Right forelimb (tissue), 1 donor: ENCODE measurements at places on chromosomes 11 and 22.

- DNase-seq: peak; percentile 90
These were observed 50.5 kb upstream of the SHISAL1 start for GRCh38 chr22:44363013-44363979.

DNA sequence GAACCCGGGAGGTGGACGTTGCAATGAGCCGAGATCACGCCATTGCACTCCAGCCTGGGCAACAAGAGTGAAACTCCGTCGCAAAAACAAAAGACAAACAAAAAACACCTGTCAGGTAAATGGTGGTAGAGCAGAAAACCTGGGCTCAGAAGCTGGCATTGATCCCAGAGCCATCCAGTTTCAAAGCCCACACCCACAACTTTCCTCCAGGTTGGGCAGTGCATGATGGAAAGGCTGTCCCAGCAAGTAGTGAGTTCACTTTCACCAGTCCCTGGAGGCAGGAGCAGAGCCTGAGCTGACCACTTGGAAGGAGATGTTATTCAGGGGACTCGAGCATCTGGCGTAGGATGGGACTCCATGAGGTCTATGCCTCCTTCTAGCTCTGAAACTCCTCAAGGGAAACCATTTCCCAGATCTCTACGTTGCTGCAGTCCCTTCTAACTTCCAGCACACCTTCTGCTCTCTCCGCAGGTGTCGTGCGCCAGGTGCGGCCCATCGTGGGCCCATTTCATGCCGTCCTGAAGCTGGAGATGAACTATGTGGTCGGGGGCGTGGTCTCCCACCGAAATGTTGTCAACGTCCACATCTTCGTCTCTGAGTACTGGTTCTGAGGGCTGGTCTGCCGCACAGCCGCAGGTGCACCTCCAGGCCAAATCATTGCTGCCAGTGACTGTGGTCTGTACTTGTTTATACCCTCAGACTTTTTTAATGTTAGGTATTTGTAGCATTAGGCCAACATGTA lies 71.6 kb upstream of the ATXN10 start:
- peak; percentile 30 for DNase-seq

GRCh38 chr11:111513240-111513605 lies 1.0 kb upstream of the BTG4 start:
- DNase-seq: no peak

GRCh38 chr11:90468923-90469322 lies 246.1 kb upstream of the CHORDC1 start:
- no peak for DNase-seq

DNA sequence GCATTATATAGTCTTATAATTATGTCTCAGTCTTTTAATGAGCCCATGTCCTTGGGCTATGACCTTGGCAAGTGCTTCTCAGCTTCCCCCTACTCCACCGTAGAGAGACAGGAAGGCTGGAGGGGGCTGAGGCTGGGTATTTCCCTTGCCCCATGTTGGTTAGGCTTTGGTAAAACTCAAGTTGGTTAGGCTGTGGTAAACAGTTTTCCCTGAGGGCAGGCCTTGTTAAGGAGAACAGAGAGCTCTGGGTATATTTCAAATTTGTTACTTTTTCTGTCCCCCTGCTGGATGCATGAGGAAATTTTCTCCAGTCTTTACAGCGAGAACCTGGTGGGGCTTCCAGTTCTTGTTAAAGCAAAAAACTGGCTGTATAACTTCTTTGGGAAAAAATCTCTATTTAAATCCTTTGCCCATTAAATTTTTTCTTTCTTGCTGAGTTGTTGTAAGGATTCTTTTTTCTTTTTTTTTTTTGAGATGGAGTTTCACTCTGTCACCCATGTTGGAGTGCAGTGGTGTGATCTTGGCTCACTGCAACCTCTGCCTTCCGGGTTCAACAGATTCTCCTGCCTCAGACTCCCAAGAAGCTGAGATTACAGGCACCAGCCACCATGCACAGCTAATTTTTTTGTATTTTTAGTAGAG lies 12.2 kb upstream of the DCHS1 start:
- no peak for DNase-seq

GRCh38 chr11:26086028-26086427 lies 245.9 kb upstream of the ANO3 start:
- DNase-seq: no peak

DNA sequence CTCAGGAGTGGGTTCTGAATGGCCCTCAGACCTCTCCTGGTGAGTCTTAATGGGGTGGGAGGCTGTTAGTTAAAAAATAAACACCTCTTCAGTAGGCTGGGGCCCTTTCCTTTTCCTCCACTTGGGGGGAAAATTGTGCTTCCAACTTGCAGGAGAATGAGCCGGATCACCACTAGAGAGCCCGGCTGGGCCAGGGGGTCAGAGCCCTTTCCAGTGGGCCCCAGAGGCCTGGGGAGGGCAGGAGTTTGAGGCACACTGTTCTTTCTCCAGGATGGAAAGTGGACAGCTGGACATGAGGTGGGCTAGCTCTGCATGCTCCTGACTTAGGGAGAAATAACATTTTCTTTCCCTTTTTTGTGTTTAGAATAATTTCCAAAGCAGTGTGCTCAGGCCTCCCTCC lies 32.8 kb downstream of the B3GAT1 start:
- no peak for DNase-seq

DNA sequence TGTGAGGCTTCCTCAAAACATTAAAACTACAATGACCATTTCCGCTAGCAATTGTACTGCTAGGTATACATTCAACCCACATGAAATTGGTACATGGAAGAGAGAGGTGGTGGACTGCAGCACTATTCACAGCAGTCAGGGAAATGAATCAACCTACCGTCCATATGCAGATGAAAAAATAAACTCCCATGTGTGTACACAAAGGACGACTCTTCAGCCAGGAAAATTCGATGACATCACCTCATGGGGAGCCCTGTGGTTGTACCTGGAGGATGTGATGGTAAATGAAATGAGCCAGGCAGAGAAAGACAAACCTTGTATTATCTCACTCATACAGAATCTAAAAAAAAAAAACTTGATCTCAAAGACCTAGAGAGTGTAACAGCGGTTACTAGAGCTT lies 23.3 kb downstream of the RFPL3 start:
- DNase-seq: no peak

DNA sequence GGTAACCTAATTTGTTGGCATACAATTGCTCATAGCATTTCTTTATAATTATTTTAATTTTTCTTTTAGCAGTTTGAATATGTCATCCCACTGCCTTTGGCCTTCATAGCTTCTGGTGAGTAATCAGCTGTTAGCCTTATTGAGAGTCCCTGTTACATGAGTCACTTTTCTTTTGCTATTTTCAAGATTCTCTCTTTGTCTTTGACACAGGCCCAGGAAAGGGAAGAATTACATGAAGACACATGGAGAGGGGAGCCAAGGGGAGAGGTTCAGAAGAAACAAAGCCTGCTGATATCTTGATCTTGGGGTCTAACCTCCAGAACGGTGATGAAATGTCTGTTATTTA lies 418.2 kb downstream of the METTL15 start:
- DNase-seq: no peak

- no peak for DNase-seq
These were observed 187.7 kb downstream of the BRD1 start for GRCh38 chr22:49639956-49640355.

- DNase-seq: no peak
These were observed 119.8 kb upstream of the SORL1-AS1 start for GRCh38 chr11:121572571-121573059.

DNA sequence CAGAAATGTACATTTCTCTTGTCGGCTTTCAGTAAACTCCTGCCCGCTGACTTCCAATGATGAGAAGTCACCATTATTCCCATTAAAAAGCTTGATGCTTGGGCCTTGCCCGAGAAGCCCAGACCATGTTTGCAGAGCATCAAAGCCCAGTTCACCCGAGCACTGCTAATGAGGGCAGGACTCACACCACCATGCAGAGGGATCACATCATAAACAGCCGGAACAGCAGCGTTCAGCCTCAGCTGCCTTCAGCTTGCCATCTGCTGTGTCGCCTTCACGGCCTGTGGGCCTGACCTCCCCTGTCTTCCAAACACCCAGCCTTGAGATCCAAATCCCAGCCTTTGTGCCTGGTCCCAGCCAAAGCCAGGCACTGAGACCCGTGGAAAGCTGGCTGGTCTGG lies 105.4 kb upstream of the CSNK2A3 start:
- DNase-seq: no peak

DNA sequence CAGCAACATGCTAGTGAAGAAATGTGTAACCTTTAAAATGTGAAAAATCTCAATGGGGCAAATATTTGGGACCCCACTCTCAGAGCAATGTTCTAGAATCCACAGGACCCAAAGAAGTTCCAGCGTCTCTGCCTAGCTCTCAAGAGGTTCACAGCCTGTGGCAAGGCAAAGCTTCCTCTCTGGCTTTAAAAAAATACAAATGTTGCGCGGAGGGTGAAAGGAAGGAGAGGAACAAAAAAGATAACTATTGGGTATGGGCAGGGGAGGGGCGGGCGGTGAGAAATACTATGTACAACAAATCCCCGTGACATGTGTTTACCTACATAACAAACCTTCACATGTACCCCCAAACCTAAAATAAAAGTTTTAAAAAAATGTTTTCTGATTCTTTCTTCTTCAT lies 53.6 kb downstream of the PITPNB start:
- no peak for DNase-seq

DNA sequence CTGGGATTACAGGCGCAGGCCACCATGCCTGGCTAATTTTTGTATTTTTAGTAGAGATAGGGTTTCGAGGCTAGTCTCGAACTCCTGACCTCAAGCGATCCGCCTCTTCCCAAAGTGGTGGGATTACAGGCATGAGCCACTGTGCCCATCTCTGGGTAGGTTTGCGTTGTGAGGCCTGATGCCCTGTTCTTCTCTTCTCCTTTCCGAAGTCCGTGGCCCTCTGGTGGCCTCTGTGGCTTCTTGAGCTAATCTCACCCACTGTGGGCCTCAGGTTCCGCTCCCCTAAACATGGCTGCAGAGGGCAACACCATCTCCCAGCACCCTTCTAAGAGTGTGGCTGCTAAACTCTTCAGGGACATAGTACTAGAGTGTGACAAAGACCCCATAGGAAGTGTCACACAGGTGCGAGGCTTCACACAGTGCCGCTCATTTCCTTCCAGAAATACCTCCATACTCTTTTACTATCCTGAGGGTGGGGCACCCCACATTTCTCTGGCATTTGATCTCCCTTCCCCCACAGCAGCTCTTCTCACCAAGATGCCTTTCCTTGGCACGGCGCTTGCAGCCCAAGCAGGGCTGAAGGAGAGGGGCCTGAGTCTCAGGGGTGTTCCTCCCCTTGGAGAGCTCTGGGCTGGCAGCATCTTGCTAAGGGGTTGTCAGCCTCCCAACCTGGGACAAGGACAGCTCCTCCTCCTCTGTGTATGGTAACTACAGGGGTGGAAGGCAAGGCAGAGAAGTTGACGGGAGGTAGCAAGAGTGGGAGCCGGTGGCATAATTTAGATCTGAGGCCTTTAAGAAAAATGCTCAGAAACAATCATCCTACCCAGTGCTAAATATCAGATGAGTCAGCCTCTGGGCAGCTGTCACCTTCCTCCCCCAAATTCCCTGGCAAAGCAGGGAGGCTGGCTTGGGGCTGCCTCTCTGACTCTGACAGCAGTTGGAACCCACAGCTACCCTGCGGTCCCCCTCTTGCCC lies 6.1 kb downstream of the THY1 start:
- no peak for DNase-seq

DNA sequence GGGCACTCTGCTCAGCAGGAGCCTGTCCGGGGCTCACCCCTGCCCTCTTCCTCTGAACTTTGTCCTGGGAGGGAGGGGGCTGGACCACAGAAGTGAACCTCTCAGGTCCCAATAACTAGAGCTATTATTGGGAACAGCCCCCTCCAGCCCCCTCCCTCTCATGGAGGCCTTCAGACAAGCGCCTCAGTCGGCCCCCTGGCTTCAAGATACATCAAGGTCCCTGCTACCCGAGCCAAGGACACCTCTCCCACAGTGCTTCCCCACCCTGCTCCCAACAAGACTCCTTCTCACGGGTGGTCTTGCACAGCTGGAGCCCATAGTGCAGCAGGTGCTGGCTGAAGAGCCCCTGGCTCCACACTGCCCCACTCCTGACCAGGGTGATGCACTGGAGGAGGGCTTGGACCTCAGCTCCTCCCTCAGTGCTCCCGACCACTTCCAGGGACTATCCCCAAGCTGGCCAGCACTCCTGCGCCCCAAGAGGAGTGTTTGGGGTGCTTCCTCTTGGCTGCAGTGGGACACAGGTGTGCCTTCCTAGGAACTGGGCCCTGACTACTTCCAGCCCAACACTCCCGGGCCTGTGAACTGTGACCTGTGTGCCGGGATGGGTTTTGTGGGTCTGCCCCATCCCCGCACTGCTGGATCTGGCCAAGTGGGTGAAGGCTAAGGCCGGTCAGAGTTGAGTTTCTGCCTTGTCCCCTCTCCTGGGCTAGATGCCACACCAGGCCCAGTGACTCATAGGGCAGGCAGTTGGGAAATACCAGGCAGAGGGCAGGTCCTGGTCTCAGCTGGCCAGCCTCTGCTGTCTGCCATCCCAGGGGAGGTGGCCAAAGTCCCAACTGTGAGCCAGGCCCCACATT lies 2.2 kb downstream of the PNPLA2 start:
- no peak for DNase-seq

DNA sequence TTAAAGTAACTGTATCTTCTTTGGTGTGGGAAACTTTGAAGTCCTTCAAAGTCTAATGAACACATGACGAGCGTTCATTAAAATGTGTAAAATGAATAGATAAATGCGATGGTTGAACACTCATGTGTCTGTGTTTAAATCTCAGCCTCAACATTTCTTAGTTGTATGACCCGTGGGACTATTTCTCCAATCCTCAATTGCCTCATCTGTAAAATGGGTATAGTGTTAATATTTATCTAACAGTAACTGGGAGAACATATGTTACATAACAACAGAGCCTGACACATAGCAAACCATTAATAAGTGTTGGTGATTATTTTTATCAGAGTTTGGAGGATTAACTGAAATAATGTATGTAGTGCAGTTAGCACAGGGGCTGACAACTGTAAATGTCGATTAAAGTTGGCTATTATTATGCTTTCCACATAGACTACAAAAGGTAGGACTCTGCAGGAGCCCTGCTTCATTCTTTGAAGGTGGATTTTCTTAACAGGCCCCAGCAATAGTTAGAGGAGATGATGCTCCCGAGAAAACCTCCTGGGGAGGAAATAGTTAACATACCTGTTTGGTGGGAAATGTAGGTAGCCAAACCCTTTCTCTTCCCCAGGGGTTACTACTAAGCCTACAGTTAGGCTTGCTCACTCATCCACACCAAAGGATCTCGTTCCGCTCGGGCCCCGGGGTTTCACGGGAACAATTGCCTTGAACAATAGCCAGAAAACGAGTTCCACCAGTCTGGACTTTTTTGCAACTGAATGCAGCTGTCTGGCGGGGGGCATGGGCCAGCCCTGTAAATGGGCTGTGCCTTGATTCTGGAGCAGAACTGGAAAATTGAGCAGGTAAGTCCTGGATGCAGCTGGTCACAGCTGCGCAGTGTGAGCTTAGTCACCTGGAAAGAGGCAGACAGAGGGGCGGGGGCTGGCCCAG lies 133.4 kb downstream of the DBX1 start:
- no peak for DNase-seq

- no peak for DNase-seq
These were observed 277.6 kb upstream of the SYN3 start for GRCh38 chr22:33335611-33336279.

- DNase-seq: no peak
These were observed 322.1 kb downstream of the BLID start for GRCh38 chr11:121793916-121794315.

- no peak for DNase-seq
These were observed 17.6 kb downstream of the PRDM11 start for GRCh38 chr11:45163956-45164575.

GRCh38 chr22:36387709-36387958 lies 133 bp downstream of the MYH9 start:
- no peak for DNase-seq

- no peak for DNase-seq
These were observed 3.7 kb downstream of the PTS start for GRCh38 chr11:112229746-112230433.
